ENCODE measurements at places on chromosomes 2 and 18.

GRCh38 chr2:174931724-174932123, 73.5 kb downstream of the CHN1 start:
- peak; percentile 54 for DNase-seq

GRCh38 chr2:109350526-109350925, 221.5 kb downstream of the SH3RF3 start:
- no peak for DNase-seq

GRCh38 chr18:26460449-26461091, 87.8 kb downstream of the KCTD1 start:
- no peak for DNase-seq

- DNase-seq, result no peak
Measured at GRCh38 chr2:144922519-144922918, 402.6 kb upstream of the ZEB2 start.

DNA sequence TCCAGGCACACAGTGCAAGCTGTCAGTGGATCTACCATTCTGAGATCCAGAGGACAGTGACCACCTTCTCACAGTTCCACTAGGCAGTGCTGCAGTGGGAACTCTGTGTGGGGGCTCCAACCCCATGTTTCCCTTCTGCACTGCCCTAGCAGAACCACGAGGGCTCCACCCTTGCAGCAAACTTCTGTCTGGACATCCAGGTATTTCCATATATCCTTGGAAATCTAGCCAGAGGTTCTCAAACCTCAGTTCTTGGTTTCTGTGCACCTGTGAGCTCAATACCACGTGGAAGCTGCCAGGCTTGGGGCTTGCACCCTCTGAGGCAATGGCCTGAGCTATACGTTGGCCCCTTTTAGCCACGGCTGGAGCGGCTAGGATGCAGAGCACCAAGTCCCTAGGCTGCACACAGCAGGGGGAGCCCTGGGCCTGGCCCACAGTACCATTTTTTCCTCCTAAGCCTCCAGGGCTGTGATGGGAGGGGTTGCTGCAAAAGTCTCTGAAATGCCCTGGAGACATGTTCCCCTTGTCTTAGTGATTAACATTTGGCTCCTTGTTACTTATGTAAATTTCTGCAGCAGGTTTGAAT, 77.5 kb downstream of the MAP4K3 start:
- no peak for DNase-seq
